GM20000 (cell line): ENCODE measurements at places on chromosomes 3 and 15.

- no peak for DNase-seq
Measured at GRCh38 chr3:30760040-30760695, 134.3 kb downstream of the GADL1 start.

DNA sequence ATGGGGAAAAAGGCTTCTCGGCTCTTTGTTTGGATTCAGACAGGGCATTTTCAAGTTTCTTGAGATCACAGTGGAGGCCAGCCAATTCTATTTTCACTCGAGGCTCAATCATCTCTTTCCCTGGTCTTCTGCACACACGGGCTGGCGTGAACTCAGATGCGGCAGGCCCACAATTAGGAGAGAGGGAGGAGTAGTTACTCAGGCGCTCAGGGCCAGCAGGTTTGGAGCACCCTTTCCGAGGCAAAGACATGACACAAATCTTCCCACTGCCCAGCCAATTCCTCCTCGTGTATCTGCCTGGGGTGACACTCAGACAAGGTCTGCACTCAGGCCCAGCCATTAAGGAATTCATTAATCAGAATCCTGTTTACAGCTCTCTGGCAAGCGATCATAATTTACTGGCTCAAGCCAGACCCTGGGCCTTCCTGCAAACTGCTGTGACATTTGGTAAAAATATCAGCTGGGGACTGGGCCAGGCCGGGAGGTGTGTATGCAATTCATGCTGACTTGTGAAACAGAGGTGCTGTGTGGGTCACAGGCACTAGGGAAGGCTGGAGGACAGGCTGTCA, 68.1 kb upstream of the TLE3 start:
- DNase-seq: no peak

DNA sequence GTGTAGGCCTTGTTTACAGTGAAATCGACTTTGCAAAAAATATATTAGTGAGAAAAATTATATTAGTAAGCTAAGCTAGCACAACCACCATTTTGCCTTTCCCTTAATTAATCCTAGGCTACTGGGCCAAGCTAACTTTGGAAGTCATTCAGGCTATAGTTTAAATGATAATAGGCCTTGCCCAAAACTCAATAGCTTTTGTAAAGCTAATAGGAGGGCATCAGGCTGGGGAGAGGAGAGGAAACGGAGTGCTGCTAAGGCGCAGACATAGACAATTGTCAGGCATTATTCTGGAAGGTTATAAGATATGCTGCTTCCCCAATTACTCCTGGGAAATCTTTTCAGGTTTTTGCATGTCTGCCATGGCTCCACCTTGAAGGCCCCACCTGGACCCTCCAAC, 1286.0 kb downstream of the NSUN3 start:
- DNase-seq: no peak

DNA sequence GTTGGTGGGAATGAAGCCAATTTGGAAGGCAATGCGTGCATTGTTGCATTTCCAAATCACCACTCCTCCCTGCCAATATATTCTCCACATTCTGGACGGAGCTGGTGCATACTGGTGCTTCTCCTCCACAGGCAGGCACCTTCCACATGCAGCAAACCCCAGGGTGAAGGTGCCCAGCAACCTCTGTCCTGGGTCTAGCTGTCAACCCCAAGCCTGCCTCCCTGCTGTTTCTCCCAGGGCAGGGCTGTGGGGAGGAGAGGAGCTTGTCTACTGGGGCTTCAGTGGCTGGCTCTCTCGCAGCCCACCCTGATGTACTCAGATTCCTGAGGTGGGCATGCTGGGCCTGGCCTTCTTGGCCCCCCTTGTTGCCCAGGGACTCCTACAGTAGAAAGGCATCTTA, 20.1 kb downstream of the GASK1A start:
- DNase-seq: no peak

- DNase-seq: peak; percentile 17
Measured at GRCh38 chr3:20511863-20512505, 326.0 kb upstream of the SGO1 start.

DNA sequence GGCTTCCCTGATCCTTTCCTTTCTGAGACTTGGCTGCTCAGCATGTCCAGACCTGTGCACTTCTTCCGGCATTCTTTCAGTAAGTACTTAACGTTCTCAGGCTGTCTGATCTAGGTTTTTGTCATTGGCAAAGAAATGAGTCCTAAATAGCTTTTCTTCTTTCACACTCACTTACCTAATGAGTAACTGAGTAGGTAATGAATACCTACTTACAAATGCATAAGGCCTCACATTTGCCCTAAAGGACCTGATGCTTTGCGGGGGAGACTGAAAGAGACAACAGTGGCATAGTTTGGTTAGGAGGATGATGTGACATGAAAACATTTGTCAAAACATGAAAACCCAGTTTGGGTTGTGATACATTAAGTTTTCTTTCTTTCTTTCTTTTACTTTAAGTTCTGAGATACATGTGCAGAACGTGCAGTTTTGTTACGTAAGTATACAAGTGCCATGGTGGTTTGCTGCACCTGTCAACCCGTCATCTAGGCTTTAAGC, 516.7 kb upstream of the CFAP20DC start:
- peak; percentile 46 for DNase-seq

- DNase-seq: no peak
Measured at GRCh38 chr3:150497956-150498355, 48.3 kb downstream of the SERP1 start.

GRCh38 chr3:138464491-138464860, 30.1 kb downstream of the ESYT3 start:
- DNase-seq: no peak

- no peak for DNase-seq
Measured at GRCh38 chr3:124504332-124505059, 225.8 kb upstream of the UMPS start.

DNA sequence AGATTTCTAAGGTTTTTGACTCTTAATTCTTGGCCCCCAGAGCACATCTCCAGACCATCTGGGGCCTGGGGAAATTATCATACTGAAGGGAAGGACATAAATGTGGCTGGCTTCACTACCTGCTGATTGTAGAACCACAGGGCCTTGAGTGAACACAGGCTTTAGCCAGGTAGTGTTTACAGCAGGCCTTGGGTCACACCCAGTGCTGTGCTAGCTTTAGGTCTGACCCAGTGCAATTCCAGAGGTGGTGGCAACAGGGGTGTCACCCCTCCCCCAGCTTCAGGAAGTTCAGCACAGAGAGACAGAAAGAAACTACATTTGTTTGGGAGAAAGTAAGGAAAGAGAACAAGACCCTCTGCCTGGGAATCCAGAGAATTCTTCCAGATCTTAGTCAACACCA, 24.1 kb downstream of the PDCD10 start:
- no peak for DNase-seq

DNA sequence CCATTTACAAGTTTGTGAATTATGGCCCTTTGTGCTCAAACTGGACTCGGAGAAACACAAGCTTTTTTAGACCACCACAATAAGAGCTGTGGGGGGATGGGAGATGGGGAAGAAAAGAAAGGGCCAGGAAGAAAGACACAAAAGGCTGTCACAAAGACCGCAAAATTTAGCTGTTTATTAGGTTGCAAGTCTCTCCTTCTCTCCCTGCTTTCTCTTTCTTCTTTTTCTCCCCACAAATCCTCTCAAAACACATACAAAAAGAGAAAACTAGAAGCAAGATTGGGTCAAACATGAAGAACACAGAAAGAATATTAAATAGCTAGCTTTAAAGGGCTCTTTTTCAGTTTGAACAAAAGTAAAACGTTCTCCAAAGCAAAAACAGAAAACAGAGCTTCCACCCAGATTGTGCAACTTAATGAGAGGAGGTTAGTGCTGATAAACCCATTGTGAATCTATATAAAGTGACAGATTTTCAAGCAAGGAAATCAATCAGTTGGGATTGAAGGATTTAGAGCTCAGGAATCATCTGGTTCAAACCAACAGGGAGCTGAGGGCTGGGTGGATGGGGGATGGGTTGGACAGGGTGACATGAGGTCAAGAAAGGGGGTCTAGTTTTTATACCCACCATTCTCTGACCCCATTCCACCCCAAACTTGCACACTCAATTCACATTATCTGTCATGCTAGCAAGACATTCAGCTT, 87.3 kb downstream of the DHX30 start:
- DNase-seq: no peak

- DNase-seq: no peak
Measured at GRCh38 chr3:173889596-173889995, 492.1 kb downstream of the NLGN1 start.

- DNase-seq: no peak
Measured at GRCh38 chr15:74958908-74959585, 2.5 kb upstream of the RPP25 start.

DNA sequence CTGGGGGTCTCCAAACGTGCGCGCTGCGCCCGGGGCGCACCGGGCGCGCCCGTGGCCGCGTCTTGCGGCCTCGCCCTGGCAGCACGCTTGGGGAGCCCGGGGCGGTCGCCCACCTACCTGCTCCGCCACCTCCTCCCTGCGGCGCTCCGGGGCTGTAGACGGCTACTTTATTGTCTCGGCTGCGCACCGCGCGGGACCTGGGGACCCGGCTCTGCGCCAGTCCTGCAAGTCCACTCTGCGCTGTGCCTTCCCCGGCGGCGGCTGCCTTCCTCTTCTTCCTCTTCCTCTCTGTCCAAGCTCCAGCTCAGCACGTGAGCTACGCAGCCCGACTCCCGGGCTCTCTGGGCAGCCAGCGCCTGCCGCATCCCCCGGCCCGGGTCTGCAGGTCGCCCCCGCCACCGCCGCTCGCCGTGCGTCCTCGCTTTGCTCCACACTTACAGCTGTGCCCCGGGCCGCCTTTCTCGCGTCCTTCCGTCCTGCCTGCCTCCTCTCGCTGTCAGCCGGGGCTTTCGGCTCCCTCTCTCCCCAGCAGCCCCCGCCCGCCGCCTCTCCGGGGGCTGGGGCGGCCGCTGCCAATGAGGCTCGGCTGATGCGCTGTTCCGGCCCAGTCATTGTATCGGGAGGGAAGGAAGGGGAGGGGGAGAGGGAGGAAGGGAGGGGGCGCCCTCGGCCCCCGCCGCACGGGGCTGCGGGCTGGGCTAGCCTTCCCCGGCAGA, 156.4 kb upstream of the FRMD4B start:
- DNase-seq: peak; percentile 25

DNA sequence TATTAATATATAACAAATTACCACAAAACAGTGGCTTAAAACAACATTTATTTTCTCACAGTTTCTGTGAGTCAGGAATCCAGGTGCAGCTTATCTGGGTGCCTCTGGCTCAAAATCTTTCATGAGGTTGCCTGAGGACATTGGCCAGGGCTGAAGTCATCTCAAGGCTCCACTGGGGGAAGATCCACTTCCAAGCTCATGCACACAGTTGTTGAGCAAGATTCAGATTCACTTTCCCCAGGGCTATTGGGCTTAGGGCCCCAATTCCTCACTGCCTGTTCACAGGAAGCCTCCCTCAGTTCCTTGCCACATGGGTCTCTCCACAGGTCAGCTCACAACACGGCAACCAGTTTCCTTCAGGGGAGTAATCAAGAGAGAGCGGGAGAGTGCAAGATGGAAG, 35.0 kb downstream of the RFTN1 start:
- no peak for DNase-seq

DNA sequence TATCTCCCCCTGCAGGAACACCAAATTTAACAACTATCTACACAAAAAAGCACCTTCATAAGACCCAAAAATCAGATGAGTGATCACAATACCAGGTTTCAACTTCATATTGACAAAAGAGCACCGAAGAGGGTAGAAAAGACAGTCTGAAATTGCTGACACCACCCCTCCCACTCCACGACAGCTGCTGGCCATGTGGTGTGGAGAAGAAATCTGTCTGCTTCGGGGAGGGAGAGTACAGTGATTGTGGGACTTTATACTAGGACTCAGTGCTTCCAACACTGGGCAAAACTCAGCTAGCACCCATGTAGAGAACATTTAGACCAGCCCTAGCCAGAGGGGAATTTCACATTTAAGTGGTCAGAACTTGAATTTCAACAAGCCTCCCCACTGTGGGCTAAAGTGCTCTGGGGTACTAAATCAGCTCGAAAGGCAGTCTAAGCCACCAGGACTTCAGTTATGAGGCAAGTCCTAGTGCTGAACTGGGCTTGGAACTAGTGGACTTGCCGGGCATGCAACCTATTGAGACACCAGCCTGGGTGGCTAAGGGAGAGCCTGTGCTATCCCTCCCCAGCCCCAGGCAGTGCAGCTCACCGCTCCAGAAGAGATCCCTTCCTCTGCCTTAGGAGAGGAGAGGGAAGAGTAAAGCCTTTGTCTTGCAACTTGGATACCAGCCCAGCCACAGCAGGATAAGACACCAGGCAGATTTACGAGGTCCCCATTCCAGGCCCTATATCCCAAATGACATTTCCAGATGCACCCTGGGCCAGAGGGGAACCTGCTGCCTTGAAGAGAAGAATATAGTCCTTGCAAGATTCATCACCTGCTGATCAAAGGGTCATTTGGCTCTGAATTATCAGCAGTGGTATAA, 44.6 kb upstream of the POU1F1 start:
- DNase-seq: no peak

GRCh38 chr3:183252973-183253527, at the start of gene B3GNT5:
Gene B3GNT5 (plus strand): TSS chr3:183253253. CDS start chr3:183269799, 16,546 bp downstream.
- DNase-seq: no peak

- no peak for DNase-seq
Measured at GRCh38 chr3:172247525-172248274, 200.6 kb downstream of the GHSR start.

- no peak for DNase-seq
Measured at GRCh38 chr15:96372554-96372953, 42.1 kb downstream of the NR2F2 start.

GRCh38 chr3:38649500-38650247, at the start of gene SCN5A:
Gene SCN5A (minus strand): TSS chr3:38649687. CDS start chr3:38633307, 16,380 bp downstream.
- peak; percentile 84 for DNase-seq

DNA sequence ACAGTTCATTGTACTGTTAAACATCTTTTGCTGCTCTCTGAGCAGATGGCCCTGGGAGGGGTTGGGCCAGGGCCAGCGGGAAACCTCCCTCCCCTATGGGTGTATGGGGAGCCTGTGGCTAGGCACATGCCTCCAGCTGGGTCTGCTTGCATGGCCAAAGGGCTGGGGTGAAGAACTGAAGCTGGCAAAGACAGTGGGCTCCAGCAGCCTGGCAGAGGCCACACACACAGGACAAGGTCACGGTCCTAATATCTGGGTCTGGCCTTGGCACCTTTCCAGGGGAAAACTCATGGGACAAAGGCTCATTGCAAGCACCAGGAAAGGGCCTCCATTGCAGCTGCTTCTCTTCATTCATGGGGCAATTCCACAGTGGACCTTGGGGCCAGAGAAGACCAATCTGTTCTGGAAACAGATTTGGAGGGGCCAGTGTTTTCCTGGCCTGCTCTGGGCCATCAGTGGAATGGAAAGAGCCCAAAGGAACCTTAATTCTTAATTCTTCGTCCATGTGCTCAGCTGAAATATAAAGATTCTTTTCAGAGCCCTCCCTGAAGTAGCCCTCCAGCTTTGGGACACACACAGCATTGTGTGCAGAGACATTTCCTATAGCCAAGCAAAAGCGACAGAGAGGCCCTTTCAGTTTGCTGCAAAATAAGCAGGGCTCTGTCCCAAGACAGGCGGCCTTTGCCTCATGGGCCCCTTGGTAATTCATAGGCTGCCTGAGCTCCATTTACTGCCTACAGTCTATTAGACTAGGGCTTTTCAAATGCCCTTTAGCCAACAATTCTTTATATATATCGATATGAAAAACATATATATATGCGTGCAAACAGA, 11.3 kb upstream of the LIMD1 start:
- DNase-seq: no peak

DNA sequence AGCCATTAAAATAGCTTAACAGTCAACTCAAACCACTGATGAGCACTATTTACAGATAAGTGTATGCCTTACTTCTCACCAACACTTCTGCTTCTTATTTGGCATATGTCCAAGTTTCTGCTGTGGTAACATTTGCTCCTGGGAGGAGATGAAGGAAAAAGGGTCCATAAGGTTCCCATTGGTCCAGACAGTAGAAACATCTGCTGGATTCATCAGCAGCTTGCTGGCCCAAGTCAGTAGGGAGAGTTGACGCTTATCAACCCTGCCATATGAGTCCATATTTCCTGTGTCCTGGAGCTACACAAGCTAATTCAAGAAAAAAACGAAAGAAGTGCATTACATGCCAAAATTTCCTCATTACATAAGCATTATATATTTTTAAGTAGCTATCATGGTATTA, 824.5 kb downstream of the CADM2 start:
- DNase-seq: no peak
